ENCODE measurements at places on chromosomes 16 and 17.

- peak; percentile 51 for DNase-seq
Measured at GRCh38 chr17:57605675-57606105, 139.4 kb downstream of the CCDC182 start.

DNA sequence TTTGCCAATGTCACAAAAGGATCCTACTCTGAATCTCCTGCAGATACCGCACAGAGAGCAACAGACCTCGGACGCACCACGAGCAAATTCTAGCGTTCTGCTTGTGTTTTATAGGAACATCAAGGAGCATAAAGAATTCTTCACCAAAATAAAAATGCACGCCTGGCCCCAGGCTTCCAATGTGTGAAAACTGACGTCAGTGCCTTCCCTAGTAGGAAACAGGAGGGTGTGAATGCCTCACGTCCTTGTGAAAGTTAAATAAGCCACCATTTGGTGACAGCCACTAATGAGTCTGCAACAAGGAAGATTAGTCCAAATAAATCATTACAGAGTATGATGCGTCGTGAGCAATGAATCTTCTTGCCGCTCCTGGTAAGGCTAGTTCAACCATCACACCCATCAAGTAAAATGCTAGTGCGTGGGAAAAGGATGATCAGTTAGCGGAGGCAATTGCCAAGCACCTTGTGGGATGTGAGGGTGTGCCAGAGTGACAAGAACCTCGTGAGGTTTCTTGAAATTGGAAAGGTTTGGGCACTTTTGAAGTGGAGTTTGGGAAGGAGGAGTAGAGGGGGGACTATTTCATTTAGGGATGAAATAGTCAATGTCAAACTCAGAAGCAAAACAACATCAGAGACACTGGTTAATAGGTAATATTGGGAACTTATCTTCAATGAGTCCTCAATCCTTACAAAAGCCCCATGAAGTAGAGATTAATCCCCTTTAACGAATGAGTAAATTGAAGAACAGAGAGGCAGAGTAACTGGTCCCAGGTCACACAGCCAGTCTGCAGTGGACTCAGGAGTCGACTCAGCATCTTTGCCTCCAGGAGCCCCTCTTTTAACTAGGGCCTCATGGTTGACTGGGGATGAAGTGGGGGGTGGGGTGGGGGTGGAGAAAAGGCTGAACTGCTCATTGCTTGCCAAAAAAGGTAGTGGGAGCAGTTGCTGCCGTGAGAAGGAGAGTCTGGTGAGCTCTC is 238.8 kb downstream of the SLC39A11 start:
- no peak for DNase-seq

GRCh38 chr16:52563767-52564611 is 17.0 kb upstream of the TOX3 start:
- no peak for DNase-seq

DNA sequence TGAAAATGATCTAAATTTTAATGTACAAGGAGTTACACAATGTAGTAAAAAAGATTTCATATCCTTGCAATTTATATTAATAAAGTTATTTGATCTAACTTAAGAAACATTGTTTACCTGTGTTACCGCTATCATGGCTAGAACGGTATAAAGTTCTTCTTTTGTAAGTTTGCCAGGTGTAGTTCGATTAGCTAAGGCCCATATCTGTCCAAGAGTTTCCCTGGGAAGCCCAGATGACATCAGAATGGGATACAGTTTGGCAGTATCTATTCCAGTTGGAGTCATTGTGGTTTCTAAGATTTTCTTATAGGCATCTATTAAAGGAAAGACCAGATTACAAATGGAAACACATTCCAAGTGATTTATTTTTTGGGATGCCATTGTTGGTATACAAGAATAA is 37.5 kb downstream of the SYNRG start:
- no peak for DNase-seq

GRCh38 chr17:6348891-6349290 is 86.0 kb downstream of the AIPL1 start:
- no peak for DNase-seq

- no peak for DNase-seq
Measured at GRCh38 chr16:24139282-24139681, 116.9 kb upstream of the CACNG3 start.

DNA sequence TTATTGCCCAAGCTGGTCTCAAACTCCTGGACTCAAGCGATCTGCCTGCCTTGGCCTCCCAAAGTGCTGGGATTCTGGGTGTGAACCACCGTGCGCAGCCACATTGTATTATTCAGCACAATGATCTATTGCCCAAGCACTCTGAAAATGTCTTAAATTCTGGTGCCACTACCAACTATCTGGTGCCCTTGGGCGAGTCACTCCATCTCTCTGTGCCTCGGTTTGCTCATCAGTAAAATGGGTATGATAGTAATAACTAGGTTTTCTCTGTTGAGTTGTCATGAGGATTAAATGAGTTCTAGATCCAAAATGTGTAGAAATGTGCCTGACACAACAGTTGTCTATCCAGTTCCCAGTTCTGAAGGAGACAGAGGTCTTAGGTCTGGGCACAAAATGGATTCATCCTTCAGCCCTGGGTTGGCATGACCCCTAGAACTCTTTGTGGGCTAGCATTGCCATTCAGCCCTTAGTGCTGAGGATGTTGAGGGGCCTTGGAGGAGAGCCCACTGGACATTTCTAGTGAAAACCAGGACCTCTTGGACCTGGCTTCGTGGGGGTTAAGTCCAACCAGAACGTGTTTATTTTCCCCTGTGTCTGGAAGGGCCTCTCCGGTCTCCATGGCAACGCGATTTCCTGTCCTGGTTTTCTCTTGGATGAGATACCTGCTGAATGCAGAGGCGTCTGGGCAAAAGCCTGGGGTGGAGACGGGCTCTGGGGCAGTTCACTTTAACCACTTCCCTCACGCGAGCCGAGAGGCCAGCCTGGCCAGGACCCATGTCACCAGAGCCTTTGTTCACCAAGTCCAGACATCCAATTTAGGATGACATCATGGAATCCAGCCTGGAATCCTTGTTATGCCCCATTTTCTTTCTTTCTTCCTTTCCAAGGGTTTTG is 43.7 kb upstream of the TNRC6A start:
- DNase-seq: peak; percentile 39

GRCh38 chr17:700504-701094 is 14.0 kb downstream of the VPS53 start:
- DNase-seq: peak; percentile 5

GRCh38 chr16:49250689-49251088 is 30.9 kb downstream of the CBLN1 start:
- no peak for DNase-seq

GRCh38 chr17:76685846-76686245 is 24.9 kb downstream of the MXRA7 start:
- DNase-seq: no peak

- no peak for DNase-seq
Measured at GRCh38 chr17:17940441-17940911, 31.7 kb downstream of the TOM1L2 start.

DNA sequence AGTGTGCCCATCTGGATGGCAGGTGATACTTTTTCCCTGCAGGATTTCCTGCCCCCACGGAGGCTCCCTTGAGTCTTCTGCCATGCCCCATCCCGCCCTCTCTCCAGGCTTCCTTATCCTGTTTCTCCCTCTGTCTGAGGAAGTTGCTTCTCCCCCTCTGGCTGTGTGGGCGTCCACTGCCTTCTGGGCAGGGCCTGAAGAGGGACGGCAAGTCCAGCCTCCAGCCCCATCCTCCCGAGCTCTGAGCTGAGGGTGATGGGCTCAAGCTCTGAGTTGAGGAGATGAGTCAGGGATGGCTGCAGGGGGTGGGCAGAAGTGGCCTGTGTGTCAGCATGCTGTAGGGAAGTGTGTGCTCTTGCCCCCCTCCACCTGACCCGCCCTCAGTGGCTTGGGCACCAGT is 14.2 kb upstream of the RAP1GAP2 start:
- no peak for DNase-seq

GRCh38 chr16:54430491-54431030 is 144.0 kb upstream of the IRX3 start:
- DNase-seq: no peak

GRCh38 chr16:55392701-55393100 is 68.7 kb downstream of the IRX6 start:
- DNase-seq: no peak

- no peak for DNase-seq
Measured at GRCh38 chr16:15873301-15873700, 15.1 kb downstream of the CEP20 start.

GRCh38 chr17:82966415-82966814 is 113.0 kb upstream of the METRNL start:
- no peak for DNase-seq

DNA sequence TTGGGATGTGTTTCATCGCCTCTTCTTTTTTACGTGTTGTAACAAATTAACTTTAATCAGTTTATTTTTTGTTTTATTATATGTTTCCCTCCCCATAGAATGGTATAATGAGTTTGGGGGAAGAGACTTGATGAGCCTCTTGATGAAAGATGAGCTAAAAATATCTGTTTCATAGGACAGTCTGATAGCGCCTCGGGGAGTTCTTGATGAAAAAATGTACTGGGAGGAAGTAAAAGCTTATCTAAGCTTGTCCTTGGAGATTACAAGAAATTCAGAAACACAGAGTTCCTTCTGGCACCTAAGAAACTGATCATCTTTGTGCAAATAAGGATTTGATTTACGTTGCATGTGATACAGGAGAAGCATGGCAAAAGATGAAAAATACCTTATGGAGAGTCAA is 350.2 kb upstream of the CDH8 start:
- no peak for DNase-seq

- DNase-seq: no peak
Measured at GRCh38 chr17:71378036-71378435, 742.8 kb upstream of the SOX9 start.

GRCh38 chr16:65306300-65306699 is 184.4 kb upstream of the CDH11 start:
- no peak for DNase-seq

- no peak for DNase-seq
Measured at GRCh38 chr16:68289621-68290329, 21.0 kb downstream of the SLC7A6OS start.

GRCh38 chr17:12667299-12667958 is 1.7 kb downstream of the MYOCD start:
- DNase-seq: no peak

- DNase-seq: no peak
Measured at GRCh38 chr17:57138956-57139576, 54.0 kb downstream of the AKAP1 start.

GRCh38 chr16:2835638-2836493 is 5.8 kb downstream of the ZG16B start:
- no peak for DNase-seq

DNA sequence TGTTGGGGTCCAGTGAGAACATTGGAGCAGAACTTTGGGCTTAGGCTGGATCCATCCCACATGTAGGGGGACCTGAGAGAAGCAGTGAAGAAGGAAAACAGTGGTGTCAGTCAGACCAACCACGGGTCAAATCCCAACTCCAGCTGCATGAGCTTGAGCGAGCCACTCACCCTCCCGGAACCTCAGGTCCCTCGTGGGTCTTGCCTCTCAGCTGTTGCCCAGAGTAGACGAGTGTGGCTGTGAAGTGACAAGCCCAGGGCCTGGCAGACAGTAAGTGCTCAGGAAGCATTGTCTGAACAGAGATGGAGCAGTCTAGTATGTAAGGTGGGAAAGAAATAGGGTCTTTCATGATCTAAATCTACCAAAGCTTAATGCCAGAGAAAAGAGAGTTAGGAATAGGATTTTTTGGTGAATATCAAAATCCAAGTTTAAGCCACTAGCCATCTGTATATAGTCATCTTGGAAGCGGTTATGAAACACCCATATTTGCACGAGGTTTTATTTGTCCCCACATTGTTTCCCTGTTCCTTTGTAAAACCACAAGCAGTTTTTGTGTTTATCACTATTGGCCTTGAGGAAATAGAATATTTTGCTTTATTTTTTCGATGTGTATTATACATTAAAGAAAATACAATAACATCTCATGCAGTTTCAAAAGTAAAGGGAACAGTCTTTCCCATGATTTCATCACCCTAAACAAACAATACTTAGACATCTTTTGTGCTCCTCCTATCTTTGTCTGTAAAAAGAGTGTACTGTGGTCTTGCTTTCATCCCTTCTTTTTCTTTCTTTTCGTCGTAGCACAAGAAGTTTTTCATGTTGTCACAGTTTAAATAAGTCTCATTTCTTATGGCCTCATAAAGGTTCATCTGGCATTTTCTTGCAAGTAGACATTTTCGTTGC is 112.0 kb downstream of the CLEC16A start:
- no peak for DNase-seq
